ENCODE measurements at places on chromosomes 5 and 9.
A peak's percentile ranks its signal among the peaks of the same experiment; 100 is the strongest.

- DNase-seq = no peak
Observed at GRCh38 chr9:109856785-109857184, 76.8 kb downstream of the PALM2AKAP2 start.

GRCh38 chr5:96582343-96582742 is 79.8 kb upstream of the CAST start:
- DNase-seq = no peak

- no peak for DNase-seq
Observed at GRCh38 chr9:134210511-134210907, 46.1 kb upstream of the RNU6ATAC start.

- DNase-seq = no peak
Observed at GRCh38 chr5:149599375-149599774, 18.1 kb downstream of the ARHGEF37 start.

DNA sequence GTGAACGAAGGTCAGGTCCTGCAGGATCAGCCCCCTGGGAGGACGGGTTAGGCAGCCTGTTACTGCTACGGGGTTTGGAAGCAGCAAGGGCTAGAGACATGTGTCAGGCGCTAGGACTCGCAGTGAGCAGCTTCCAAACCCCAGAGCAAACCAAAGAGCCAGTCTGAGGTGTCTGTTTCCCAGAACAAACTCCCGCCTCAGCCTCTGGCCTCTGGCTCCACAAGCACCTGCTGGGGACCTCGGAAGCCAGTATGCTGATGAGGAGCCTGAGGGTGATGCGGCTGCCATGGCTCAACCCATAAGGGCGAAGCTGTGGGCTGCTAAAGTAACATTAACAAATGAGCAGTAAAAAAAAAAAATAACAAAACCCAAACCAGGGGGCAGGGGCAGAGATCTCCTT is 35.0 kb downstream of the PRRT1B start:
- DNase-seq = no peak

- DNase-seq = peak; percentile 33
Observed at GRCh38 chr5:1877103-1878049, 5.3 kb downstream of the IRX4 start.

- no peak for DNase-seq
Observed at GRCh38 chr5:74288448-74289108, 351.9 kb downstream of the ENC1 start.

GRCh38 chr9:104810421-104811339 is 46.8 kb downstream of the NIPSNAP3B start:
- DNase-seq = no peak
